Pulmonary artery endothelial cell (primary cell): ENCODE measurements at places on chromosomes 13 and 19. TPM values are rescaled to one million over a fixed set of nuclear protein-coding genes. Genes with fewer than 3 reads are reported as not detected.

CABP5 gene
- total RNA-seq, result not detected in 2 replicates

MUC16 gene
- total RNA-seq, result under 0.01 TPM in 1 of 2 replicates, not detected in the other

TMEM59L gene
- 0.14 and 0.40 TPM in 2 replicates for total RNA-seq

SERTAD3 gene
- 17.1 and 21.0 TPM in 2 replicates for total RNA-seq

CYP4F8 gene
- not detected in 2 replicates for total RNA-seq

CDC16 gene
- total RNA-seq, result 40.7 and 45.4 TPM in 2 replicates

ATP13A1 gene
- total RNA-seq, result 21.9 and 26.6 TPM in 2 replicates

NLRP5 gene
- total RNA-seq, result not detected in 2 replicates

LILRA1 gene
- total RNA-seq, result not detected in 2 replicates

CERS1 gene
- 1.7 and 4.5 TPM in 2 replicates for total RNA-seq

NLRP11 gene
- not detected in 2 replicates for total RNA-seq

SGCG gene
- 0.07 TPM in 1 of 2 replicates, not detected in the other for total RNA-seq

BEST2 gene
- total RNA-seq, result not detected in 2 replicates

RDH8 gene
- total RNA-seq, result not detected in 2 replicates

ADM5 gene
- total RNA-seq, result 0.40 and 0.74 TPM in 2 replicates
